Peyer's patch (tissue), 4 donors: ENCODE measurements at places on chromosomes 3 and 15.
A peak's percentile ranks its signal among the peaks of the same experiment; 100 is the strongest.

- DNase-seq = no peak
Measured at GRCh38 chr3:120646771-120647432, 35.1 kb downstream of the HGD start.

- peak; percentile 96 for DNase-seq
Measured at GRCh38 chr3:58491506-58492402, at the start of gene KCTD6. Gene KCTD6 (plus strand): TSS chr3:58492096. CDS start chr3:58498756, 6,660 bp downstream.

DNA sequence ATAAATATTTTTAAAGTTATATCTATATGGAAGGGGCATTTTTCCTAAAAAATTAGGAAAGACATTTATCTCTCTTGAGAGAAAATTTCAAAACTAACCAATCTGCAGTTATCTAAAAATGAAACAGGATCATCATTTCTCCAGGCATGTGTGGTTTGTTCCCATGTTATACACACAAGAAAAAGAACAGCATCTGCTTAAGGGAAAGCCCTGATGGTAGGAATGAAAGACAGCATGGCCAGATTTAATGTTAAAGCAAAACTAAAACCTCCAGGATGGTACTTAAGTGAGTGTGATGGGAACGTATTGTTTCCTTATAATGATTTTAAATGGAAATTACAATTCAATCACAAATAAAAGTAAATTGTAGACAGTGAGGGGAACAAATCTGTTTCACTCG is 46.2 kb upstream of the GYG1 start:
- DNase-seq = no peak

DNA sequence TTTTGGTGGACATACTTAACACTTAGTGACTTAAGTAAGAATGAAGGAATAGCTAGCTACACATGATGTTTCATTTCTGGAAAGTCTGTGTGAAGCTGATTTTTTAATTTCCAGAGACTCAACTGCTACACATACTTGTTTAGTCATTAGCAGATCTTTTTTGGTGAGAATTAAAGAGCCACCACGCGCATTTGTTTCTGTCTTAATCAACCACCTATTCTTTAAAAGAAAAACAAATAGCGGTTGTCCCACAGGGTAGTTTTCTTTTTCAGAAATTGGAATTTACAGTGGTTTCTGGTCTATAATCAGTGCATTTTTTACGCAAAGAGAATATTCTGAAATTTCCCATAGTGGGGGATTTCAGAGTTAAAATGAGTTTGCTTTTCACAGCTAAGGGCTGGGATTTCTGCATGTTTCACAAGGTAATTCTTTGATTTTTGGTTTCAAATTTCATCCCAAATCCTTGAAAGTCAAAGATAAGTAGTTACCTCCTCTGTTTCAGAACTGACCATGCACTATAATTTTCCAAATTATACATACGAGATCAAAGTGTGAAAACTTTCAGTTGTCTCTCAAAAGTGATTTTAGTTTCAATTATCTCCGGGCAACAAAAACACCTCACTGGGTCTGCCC is 631.0 kb upstream of the GRM7 start:
- DNase-seq = no peak

GRCh38 chr15:43067717-43068461 is 37.9 kb downstream of the UBR1 start:
- no peak for DNase-seq

- DNase-seq = no peak
Measured at GRCh38 chr15:99480016-99480810, 85.6 kb upstream of the MEF2A start.

DNA sequence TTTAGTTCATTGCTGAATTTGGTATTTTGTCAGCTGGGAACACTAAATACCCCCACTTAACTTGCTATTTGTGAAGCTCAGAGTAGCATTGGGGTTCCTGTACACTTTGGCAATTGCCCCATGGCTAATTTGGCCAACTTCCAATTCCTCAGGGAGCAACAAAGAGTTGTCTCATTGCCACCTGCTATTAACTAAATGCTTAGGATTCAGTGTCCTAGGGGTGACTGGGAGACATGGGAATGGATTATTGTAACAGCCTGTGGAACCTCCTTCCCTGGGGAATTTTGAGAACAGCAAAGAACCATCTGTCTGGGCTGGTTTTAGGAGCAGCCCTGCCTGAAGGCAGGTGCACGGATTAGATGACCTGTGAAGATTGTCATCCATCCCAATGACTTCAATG is 437.4 kb upstream of the TPRG1 start:
- no peak for DNase-seq

DNA sequence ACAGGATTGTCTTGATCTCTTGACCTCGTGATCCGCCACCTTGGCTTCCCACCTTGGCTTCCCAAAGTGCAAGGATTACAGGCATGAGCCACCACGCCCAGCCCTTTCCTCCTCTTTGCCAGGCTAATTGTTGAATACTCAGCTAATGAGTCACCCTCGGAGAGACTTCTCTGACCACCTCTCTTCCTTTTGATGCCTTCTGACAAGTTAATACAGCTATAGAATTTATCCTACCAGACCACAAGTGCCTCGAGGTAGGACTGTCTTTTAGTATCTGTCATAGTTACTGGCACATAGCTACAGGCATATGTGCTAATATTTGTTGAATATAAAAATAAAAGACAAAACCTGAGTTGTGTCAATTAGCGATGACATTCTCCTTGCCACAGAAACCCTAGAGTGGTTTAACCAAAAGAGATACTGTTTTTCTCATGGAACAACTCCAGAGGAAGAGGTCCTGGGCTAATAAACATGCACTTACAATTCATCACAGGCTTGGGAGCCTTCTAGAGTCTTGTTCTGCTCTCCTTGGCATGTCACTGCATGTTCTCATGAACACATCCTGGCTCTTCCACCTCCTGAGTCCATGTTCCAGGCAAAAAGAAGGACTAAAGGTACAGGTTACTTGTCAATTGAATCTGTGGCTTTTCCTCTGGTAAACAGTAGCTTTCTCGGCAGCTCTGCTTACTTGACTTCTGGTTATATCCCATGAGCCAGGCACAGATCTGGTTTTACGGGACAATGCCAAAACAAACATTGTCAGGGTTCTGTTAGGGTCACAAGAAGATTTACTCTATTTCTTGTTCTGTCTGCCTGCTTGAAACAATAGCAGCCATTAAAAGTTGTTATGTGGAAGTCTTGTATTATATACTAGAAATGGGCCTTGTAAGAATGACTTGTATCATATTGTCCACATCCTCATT is 332.3 kb downstream of the THSD4 start:
- DNase-seq = no peak

DNA sequence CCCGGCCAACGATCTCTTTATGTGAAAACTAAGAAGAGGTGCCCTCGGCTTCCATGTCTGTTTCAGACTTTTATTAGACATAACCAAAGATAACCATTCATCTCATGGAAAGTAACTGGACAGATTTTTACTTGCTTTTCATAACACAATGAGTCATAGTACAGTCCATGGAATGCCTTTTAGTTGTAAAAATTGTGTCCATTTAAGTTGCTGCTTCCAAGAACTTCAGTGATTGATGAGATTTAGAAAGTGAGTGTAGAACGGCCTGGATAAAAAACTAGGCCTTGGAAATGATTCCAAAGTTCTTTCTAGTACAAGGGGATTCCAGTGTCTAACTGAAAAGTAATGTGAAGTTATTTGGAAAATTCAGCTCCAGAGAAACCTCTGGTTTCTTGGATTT is 10.8 kb downstream of the EIF2AK4 start:
- DNase-seq = no peak

GRCh38 chr3:197750396-197750831 is 731 bp downstream of the FYTTD1 start:
- DNase-seq = peak; percentile 88

GRCh38 chr3:141881702-141882101 is 5.3 kb downstream of the ATP1B3 start:
- no peak for DNase-seq

DNA sequence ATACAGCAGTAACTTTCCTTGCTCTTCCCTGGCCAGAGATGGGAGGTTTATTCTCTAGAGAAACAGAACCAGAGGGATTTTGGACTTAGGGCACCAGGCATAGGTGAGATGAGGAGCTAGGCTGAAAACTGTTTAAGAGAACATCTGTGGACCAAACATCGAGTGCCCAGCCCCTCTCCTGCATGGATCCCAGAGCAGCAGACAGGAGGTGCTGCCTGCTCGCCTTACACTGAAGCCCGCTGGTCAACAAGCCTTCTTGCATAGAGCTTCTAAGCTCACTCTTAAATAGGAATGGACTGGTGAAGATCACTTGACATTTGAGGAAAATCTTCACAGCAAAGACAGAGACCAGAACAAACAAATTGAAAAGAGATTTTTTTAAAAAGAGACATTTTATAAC is 41.2 kb downstream of the PARP15 start:
- DNase-seq = no peak

- no peak for DNase-seq
Measured at GRCh38 chr3:71450162-71450561, 133.4 kb downstream of the FOXP1 start.

GRCh38 chr3:189573004-189573403 is 58.2 kb upstream of the TP63 start:
- no peak for DNase-seq

DNA sequence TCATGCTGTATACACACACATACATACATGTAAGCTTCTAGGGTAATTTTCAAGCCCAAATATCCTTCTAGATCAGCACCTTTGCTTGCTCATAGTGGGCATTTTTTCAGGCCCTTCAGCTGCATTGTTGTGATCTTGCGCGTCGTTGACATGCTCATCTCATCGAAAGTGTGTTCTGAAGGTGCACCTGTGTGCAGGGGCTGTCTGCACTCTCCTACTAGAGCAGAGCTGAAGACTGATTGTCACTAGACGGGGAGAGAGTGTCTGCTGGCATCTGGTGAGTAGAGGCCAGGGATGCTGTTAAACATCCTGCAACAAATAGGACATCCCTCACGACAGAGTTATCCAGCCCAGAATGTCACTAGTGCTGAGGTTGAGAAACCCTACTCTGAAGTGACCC is 35.7 kb upstream of the VILL start:
- no peak for DNase-seq

- DNase-seq = no peak
Measured at GRCh38 chr3:37531066-37531720, 330.5 kb upstream of the CTDSPL start.

DNA sequence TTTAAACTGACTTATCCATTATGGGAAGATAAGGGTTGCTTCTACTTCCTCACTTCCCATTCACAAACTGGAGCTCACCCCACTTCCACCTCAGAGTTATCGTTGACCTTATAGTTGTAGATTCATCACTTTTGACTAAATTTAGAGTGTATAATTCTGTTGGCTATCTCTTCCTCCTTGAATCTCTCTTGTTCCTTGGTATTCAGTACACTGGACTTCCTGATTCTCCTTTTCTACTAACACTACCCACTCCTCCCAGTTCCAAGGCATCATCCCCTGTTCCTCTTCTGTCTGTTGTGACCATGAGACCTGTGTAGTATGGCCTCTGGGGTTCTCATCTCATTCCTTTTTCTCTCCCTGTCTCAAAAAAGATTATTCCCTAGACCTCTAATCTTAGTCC is 5.9 kb upstream of the GPR87 start:
- no peak for DNase-seq

GRCh38 chr3:53161820-53162671 is 1.0 kb downstream of the PRKCD start:
- peak; percentile 70 for DNase-seq

DNA sequence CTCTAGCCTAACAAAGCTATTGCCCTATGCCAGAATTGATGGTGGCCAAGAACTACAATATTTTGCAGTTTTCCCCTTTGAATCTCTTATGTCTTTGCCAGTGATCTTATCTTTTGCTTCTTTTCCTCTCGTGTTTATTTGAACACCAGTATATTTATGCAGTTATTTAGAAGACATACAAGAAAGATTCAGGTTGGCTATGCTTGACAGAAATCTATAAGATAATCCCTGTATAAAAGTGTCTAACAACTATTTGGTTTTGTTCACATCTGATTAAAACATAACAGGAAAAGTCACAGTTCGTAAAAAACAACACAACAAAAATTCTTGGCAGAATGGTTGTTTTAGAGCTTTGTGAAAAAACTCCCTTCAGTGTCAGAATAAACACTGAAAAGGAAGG is 63.7 kb downstream of the SEMA6D start:
- DNase-seq = no peak

DNA sequence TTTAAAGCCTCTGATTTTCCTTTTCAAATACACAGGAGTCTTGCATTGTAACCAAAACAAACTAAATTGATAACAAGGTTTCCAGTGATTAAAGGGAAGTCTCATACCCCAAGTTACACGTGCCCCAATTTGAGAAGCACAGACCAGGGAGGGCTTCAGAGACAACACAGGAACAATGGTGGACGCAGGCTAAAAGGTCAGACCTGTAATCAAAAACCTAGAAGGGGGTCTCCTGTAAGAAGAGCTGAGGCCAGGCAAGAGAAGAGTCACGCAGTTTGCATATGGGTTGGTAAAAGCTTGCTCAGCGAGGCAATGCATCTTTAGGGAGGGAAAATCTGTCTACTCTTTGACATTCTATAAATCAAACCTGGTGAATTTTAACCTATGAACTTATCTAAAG is 58.6 kb upstream of the MCF2L2 start:
- DNase-seq = no peak

DNA sequence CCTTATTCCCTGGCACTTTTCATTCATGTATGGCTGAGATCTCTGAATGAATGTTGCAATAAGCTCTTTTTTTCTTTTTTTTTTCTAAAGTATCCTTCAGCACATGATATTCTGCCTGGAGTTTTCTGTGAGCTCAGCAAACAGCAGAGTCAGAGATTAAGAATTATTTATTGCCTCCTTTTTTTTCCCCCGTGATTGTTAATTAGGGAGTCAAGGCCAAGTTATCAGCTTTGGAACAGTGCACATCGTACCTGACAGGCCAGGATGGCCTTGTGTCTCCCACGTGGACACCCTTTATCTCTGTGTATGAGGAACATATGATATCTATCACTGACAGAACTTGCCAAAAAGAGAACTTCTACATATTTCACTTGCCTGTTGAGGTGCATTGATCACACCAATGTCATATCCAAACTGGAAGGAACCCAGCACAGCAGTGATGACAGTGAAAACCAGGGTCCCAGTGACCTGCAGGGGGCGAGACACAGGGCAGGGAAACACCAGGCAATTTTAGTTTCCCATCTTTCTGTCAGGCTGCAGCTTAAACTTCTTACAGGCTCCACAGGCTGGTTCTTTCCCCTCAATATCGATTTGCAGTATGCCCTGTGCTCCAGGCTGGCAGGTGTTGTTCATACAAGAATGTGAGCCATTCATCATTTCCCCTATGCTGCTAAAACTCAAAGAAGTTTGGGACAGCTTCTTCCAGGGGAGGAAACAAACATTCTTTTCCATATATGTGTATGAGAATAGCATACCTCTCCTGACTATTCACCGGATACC is 8.2 kb downstream of the SLC2A2 start:
- no peak for DNase-seq

- no peak for DNase-seq
Measured at GRCh38 chr3:17057321-17057720, 172.6 kb downstream of the PLCL2 start.
